ENCODE measurements at places on chromosomes 5 and 9.
A peak's percentile ranks its signal among the peaks of the same experiment; 100 is the strongest.

DNA sequence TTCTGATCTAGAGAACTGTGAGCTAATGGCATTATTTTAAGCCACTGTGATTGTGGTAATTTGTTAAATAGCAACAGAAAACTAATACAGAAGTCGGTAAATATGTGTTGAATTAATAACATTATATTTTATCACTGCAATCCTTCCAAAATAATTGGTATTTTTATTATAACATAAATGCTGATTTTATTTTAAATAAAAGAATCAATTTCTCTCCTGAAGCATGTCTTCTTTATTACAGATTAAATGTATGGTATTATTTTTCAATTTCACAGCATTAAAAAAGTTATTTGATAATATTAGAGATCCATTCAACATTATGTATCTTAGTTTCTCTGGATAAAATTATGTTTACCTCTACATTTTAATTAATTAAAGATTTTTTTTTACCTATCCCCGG lies 165.5 kb upstream of the EDIL3 start:
- no peak for DNase-seq

GRCh38 chr5:134878403-134878802 lies 4.2 kb downstream of the TXNDC15 start:
- DNase-seq, result no peak

- peak; percentile 76 for DNase-seq
Observed at GRCh38 chr9:97980479-97980803, 2.7 kb upstream of the ANP32B start.

GRCh38 chr9:33165263-33166151 lies 1.6 kb downstream of the B4GALT1 start:
- peak; percentile 87 for DNase-seq

GRCh38 chr9:72353455-72354116 lies 11.4 kb downstream of the ZFAND5 start:
- DNase-seq, result no peak

- DNase-seq, result no peak
Observed at GRCh38 chr9:25412646-25413045, 265.6 kb downstream of the TUSC1 start.

DNA sequence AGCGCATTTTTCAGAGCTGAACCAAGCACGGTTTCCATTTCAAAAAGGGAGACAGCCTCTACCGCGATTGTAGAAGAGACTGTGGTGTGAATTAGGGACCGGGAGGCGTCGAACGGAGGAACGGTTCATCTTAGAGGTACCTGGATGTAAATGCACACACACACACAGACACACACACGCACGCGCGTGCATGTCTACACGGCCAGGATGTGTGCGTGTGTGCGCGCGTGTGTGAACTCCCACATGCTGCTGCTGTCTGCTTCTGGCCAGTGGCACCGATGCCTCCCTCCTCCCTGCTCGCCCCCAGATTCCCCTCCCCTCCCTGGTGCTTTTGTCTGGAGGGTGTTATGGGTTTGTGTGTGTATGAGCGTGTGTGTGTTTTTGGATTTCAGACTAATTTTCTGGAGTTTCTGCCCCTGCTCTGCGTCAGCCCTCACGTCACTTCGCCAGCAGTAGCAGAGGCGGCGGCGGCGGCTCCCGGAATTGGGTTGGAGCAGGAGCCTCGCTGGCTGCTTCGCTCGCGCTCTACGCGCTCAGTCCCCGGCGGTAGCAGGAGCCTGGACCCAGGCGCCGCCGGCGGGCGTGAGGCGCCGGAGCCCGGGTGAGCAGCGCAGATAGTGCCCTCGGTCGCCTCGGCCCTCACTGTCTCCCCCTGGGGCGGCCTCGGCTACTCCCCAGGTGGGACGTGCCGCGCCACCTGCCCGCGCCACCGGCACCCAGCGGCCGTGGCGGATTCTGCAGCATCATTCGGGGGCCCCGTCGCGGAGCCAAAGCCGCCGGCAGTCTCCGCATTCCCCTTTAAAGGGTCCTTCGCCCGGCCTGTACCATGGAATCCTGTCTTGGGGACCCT lies at the start of gene NTRK2:
NTRK2 (plus strand) TSS at position 442 of the 850 bp plus-strand sequence. CDS start 1,020 bp downstream, outside the sequence.
- DNase-seq, result peak; percentile 62

GRCh38 chr9:33354651-33355211 lies 47.6 kb downstream of the AQP7 start:
- peak; percentile 29 for DNase-seq

DNA sequence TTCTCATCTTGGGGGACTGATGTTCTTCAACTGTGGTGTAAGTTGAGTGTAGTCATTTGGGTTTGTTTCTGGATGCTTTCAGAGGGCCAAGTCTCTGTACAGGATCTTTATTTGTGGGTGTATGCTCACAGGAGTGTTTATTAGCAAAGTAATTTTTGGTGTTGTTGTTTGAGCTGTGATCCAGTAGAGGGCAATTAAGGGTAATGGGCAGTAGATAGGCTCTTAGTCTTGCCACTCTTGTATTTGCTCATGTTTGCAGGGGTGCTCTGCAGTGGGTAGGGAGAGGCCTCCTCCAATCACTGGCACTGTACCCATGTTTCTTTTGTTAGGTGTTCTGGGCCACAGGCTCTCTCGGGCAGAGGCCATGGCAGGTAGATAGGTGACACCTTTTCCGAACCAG lies 45.9 kb upstream of the ITGA2 start:
- DNase-seq, result peak; percentile 36

DNA sequence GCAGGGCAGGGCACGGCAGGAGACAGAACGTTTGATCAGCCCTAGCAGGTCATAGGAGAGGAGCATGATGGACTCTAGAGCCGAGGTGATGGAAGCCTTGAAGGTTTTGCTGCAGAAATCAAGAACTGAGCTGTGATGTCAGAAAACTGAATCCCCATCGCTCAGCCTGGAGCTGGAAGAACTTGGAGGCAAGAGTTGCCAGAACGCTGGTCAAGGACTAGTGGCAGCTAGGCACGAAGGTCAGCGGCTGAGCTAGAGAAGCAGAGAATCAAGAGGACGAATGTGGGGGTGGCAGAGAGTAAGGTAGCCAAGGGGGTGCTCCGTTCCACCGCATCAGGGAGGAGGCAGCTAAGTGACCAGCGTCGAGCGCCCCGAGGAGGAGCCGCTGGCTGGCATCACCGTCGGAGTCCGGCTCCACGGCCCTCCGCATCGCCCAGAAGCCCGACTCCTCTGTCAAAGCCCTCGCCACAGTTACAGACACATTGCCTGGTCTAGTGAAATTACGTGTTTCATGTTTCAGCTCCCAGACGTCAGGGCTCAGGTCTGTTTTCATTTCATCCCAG lies 1.2 kb upstream of the GALNT10 start:
- peak; percentile 61 for DNase-seq

DNA sequence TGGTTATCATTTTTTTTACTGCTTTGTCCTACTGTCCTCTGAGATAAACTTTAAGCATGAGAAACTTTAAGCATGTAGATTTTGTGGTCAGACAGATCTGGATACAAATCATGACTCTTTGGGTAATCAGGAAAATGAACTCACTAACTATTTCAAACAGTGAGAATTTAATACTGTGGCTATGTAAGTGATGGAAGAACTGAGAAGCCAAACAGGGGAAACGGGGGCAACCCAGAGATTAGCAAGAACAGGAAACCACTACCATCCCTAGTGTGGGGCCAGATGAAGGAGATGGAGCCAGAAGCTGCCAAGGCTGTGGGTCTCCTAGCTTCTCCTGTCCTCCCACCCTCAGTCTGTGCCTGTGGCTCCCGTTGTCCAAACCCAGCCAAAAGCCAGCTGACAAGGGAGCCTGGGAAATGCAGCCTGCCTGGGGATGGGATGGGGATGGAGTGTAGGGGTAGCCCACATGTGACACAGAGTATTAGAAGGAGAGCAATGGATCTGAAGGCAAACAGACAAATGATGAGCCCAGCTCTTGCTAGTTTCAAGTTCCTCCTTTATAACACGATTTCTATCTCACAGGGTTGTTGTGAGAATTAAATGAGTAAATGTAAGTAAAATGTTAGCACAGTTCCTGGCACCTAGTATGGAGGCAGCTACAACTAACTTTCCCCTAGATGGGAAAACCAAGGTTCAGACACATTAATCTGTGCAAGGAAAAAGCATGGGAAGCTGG lies 27.7 kb upstream of the CDC23 start:
- DNase-seq, result no peak

- peak; percentile 0 for DNase-seq
Observed at GRCh38 chr9:81317939-81318338, 371.4 kb downstream of the TLE1 start.

- DNase-seq, result peak; percentile 49
Observed at GRCh38 chr5:44002381-44002901, 386.8 kb downstream of the FGF10 start.

DNA sequence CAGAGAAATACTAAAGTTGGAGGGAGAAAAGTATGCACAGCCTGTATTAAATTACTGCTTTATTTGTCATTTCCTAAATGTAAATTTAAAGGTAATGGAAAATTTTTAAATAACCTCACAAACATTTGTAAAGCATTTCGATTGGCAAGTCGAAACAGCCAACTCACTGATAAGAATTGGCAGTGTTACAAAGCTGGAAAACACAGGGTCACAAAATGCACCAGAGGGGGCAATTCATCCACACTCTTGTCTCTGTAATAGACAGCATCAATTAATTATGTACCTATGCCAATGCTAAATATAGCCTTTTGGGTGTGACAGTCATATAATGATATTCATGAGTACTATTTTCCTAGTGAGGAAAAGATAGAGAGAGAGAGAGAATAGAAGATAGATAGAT lies 140.6 kb upstream of the PRLR start:
- no peak for DNase-seq

DNA sequence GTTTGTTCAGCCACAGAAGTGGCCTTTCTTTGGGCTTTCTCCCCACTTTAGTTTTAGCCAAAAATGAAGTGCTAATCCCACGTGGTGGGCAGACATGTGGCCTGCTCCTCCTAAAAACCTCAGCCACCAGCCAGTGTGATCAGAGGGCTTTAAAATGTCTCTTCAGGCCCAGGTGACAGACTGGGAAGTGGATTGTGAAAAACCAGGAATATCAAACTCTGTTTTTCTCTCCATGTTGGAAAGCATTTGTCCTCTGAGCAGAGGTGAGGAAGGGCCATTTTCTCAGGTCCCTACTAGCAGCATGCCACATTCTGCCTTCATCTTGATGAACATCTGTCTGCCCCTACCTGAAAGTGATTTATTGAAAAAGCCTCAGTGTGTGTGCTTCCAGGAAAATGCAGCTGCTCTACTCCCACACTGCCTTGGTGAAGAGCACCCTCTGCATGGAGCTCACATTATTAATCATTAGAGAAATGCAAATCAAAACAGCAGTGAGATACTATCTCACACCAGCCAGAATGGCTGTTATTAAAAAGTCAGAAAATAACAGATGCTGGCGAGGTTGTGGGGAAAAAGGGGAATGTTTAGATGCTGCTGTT lies 181.2 kb upstream of the DMAC1 start:
- DNase-seq, result no peak

GRCh38 chr5:139268364-139269202 lies 25.0 kb upstream of the MATR3 start:
- DNase-seq, result no peak

- no peak for DNase-seq
Observed at GRCh38 chr9:112034216-112034611, 137.6 kb downstream of the UGCG start.

DNA sequence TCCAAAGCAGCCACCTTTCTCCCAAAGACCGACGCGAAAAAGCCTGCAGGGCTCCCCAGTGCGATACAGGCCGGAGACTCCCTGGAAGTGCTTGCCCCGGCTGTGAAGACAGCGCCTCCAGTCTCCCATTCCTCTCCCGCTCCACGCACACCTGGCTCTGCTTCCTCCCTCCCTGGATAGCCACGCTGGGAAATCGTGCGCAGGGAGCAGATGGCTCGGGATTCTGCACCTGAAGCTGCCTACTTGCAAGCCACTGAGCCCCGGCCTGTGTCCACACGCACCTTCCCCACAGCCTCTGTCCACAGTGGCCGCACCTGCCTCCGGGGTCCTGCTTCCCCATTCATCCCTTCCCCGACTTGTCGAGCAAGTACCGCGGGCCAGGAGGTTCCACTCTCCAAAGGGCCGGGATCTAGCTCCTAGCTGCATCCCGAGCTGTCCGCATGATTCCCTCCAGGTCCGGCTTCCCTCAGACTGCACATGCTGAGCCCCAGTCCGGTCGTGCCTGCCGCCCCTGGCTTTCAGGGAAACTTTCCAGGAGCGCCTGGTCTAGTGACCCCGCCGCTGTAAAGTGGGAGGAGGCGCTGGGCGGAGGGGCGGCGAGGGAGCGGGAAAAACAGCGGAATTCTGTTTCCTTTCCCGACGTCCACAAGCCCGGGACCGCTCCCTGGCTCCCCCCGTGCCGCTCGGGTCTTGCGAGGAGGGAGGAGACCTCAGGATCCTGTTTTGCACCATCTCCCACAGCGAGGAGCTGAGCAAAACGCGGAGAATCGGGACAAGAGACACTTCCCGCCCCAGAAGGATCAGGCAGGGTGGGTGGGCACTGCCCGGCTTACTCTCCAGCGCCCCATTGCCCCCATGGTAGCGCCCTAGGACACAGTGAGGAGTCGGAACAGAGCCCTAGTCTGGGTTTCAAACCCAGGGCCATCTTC lies 2.0 kb downstream of the SEMA6A start:
- DNase-seq, result peak; percentile 3

GRCh38 chr5:134224888-134225779 lies 739 bp downstream of the PPP2CA start:
- DNase-seq, result peak; percentile 88

Measured in GM23248 (cell line).